Activated CD4-positive, alpha-beta memory T cell treated with anti-CD3 and anti-CD28 coated beads, Interleukin-2, amount 10 ng/mL, durations not matched to agents 7 days and 5 days (primary cell): ENCODE measurements at places on chromosomes 13 and 19. TPM values are rescaled to one million over a fixed set of nuclear protein-coding genes. Genes with fewer than 3 reads are reported as not detected.

ANGPTL4 gene
- 1.2 TPM for total RNA-seq

CGB5 gene
- total RNA-seq: not detected

C13orf42 gene
- total RNA-seq: not detected

PNKP gene
- 129 TPM for total RNA-seq

ELANE gene
- total RNA-seq: not detected

COL4A2 gene
- not detected for total RNA-seq

LILRA6 gene
- total RNA-seq: 0.68 TPM

PRSS57 gene
- not detected for total RNA-seq

OR7D4 gene
- not detected for total RNA-seq

ZNF525 gene
- total RNA-seq: 15.9 TPM
